ENCODE measurements at places on chromosomes 1 and 21.

GRCh38 chr21:34986561-34987500, 62.3 kb downstream of the RUNX1 start:
- peak; percentile 26 for DNase-seq

- no peak for DNase-seq
Measured at GRCh38 chr21:41189150-41189745, 21.3 kb downstream of the BACE2 start.

- no peak for DNase-seq
Measured at GRCh38 chr1:169468982-169469381, 16.8 kb downstream of the SLC19A2 start.

- DNase-seq: no peak
Measured at GRCh38 chr1:119587341-119587740, 60.7 kb downstream of the ZNF697 start.

- DNase-seq: no peak
Measured at GRCh38 chr1:111598544-111598943, 21.0 kb upstream of the RAP1A start.

- no peak for DNase-seq
Measured at GRCh38 chr1:152502496-152503180, 8.0 kb upstream of the LCE5A start.

Measured in right cardiac atrium (tissue), 5 donors.